Stimulated activated CD4-positive, alpha-beta T cell treated with anti-CD3 and anti-CD28 coated beads, Interleukin-4, amount 100 ng/mL, for 4 hours (primary cell): ENCODE measurements at places on chromosomes 5 and 9.

DNA sequence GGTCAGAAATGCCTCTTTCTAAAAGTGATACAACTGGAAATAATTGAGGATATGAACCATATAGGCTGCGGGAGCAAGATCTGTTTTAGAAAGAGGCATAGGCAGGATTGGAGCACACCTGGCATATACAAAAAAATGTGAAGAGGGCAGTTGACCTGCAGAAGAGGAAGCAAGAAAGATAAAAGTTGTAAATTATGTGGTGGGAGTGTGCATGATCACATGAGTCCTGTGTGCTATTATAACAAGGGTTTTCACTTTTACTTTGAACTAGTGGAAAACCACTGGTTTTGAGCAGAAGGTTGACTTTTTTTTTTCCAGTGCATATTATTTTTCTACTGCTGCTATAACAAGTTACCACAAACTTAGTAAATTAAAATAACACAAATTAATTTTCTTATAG is 489.3 kb downstream of the ANXA1 start:
- DNase-seq, result no peak

- DNase-seq, result peak; percentile 30
Observed at GRCh38 chr5:55037046-55037771, 13.2 kb downstream of the GZMK start.

DNA sequence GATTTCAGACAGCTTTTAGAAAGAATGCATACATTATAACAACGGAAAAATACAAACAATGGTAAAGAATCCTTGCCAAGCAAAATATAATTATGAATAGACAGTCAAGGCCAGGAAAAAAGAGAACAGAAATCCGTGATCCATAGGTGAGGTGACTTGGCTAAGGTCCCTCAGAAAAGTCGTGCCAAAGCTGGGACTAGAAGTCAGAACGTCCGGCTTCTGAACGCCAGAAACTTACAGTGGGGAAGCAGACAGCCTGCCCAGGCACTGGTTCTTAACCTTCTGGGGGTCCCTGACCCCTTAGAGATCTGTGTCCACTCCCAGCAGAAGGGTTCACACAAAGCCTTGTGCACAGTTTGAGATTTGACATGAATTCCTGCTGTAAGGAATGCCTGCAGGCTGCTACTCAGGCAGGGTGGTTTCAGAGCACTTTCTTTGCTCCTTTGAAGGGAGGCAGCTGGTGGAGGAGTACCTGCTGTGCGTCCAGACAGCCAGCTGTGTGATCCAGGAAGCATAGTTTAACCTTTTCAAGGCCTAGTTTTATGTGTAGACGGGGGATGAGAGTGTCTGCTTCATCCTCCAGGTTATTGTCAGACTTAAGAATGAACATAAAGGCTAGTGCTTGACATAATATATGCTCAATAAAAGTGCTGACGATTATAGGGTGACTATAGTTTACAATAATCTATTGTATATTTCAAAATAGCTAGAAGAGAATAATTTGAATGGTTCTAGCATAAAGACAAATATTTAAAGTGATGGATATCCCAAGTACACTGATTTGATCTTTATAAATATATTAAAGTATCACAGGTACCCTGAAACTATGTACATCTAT is 852 bp downstream of the ARHGEF37 start:
- no peak for DNase-seq

DNA sequence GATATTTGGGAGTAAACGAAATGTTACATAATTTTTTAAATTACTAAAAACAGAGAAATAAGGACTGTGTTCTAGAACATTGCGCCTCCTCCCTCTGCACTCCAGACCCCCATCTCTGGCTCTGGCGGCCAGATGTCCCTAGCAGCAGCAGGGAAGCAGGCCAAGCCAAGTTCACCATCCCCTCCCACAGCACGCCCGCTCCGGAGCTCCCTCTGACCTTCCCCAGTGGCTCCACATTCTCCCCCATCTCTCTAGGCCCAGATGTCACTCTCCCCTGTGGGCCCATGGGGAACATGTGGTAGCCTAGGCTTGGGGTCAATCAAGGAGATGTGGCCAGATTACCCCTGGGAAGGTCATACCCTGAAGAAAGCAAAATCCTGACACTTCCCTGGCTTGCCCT is 6.3 kb upstream of the WNK2 start:
- no peak for DNase-seq

DNA sequence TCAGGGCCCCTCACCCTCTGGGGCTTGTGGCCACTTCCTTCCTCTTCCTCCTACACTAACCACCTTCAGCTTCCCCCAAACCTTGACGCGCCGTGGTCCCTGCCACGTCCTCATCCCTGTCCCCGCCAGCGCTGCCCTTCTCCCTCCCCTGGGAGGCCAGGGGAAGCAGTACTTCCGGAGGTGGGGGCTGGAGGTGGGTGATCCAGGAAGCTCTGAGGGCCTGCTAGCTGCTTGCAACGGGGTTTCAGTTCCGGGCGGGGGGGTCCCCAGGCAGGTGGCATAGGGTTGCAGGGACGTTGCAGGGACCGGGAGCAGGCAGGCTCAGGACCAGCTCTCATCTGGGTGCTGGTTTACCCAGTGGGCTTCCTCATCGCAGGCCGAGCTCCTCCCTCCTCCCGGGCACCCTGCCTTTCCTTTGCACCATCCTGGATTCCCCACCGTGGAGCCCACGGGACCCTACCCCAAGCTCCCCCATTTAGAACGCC is 70.0 kb downstream of the RXRA start:
- DNase-seq, result peak; percentile 45

- DNase-seq, result no peak
Observed at GRCh38 chr9:13395156-13395555, 115.7 kb upstream of the MPDZ start.

- DNase-seq, result no peak
Observed at GRCh38 chr5:76718880-76719279, 3.0 kb downstream of the F2R start.

GRCh38 chr9:100087218-100087617 is 11.6 kb downstream of the ERP44 start:
- no peak for DNase-seq

DNA sequence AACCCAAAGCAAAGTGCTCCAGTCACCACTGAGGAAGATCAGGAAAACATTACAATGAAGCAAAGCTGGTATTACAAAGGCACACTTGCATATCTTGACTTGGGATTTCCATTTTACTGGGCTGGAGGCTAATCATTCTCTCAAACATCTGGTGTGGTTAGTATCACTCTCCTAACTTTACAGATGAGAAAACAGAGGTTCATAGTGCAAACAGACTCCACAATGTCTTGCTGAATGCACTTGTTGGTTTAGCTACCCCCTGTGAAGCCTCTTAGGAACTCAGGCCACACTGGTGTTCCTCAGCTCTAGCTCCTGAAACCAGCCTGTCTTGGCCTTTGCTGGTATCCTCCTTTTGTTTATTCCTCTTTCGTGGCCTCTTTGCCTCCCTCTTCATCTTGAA is 29.5 kb upstream of the SMAD5 start:
- no peak for DNase-seq
